ENCODE measurements at places on chromosomes 4 and X.

GRCh38 chr4:78219825-78220224 lies 162.7 kb downstream of the FRAS1 start:
- DNase-seq: no peak

- no peak for DNase-seq
Measured at GRCh38 chrX:65866146-65866545, 173.7 kb downstream of the VSIG4 start.

GRCh38 chrX:78048052-78048451 lies 56.0 kb upstream of the PGK1 start:
- DNase-seq: no peak

- DNase-seq: no peak
Measured at GRCh38 chr4:118034053-118034785, at the start of gene NDST3. NDST3 (plus strand) TSS chr4:118034486; CDS start chr4:118053911, 19,425 bp downstream.

DNA sequence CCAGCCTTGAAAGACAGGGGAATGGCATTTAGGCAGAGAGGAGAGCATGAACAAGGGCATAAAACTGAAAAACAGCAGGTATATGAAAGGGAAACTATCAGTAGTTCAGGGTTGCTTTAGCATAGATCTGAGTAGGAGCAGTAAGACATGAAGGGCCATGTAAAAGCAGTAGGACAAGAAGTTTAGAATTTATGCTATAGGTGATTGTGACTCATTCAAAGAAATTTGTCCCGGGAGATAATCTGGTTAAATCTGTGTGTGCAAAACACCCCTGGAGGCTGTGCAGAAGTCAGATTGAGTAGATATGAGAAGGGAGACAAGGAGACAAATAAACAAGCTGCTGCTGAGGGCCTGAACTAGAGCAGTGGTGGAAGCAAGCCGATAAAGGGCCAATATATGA lies 109.1 kb upstream of the BMP3 start:
- no peak for DNase-seq

DNA sequence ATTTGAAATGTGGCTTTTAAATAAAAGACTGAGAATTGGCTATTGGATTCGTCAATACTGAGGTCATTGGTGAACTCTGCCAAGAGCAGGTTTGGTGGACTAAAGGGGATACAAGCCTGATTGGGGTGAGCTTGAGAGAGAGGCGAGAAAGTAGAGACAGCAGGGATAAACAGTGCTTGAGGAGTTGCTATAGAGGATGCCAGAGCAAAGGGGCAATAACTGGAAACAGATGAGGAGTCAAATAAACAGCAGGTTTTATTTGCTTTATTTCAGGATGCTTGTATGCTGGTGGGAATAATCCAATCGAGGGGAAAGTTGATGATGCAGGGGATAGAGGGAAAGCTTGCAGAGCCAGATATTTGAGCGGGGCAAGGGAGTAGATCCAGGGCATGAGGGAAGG lies 24.0 kb upstream of the ANXA3 start:
- no peak for DNase-seq

DNA sequence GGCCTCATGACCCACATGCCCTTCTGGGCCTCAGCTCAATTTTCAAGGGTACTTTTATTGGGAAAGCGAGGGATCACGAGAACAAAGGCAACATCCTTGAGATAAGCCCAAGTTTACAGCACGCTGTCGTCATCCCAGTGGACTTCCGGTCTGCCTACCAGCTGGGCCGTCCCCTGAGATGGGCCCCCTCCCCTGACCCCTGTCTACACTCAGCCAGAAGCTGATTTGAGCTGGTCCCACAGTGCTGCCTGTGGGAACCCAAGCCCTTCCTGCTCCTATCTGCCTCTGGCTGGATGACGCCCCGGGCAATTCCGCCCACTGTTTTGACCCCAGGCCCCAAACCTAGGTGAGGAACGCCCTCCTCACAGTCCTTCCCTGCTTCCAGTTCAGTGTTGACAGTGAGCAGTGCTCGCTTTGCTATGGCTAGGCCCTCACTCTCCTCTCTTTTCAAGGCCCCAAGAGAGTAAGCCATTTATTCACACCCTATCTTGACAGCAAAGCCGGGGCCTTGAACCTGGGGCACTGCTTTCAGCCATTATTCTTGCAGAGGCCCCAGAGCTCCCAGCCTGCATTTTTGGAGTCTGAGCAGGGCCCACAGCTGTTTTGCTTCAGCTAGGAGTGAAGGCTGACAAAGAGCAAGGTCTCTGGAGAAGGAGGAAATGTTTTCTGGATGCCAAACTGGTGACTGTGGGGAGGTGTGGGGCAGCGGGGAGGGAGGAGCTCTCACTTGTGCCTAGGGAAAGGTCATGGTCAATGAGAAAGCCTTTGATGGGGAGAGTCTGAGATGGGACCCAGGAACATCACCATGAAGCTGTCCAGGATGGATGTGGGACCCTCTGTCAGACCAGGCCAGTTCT lies 164.6 kb upstream of the BCOR start:
- DNase-seq: no peak

GRCh38 chr4:154313004-154313585 lies 178.5 kb downstream of the DCHS2 start:
- DNase-seq: no peak

DNA sequence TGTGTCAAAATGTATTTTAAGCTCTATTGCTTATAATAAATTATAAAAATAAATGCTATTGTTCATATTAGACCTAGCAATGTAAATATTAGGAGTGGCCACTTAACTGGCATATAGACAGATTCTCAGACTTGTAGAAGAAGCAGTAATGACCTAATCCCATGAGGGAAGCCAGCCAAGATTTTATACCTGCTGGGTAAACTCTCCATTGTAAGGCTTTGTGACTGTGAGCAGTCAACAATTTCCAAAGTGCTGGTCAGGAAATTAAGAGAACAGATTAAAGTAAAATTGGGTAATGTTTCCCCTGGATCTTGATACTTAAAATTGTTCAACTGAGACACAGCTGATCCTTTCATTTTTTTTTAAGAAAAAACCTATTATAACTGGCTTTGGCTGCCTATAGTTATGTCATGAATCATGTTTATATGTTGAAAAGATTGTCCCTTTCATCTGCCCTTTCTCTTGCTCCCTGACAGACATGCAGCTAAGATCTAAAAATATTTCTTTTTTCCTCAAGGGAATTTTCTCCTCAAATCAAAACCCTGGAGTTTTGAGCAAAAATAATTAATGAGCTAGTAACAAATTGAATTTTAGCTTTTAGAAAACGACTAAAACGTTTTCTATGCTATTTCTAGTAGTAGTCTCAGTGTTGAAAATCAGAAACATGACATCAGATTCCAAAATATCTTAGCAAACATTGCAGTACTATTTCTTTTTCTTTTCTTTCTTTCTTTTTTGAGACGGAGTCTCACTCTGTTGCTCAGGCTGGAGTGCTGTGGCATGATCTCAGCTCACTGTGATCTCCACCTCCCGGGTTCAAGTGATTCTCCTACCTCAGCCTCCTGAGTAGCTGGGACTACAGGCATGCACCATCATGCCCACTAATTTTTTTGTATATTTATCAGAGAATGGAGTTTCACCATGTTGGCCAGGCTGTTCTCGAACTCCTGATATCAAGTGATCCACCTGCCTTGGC lies 77.9 kb downstream of the ADGRL3 start:
- no peak for DNase-seq

DNA sequence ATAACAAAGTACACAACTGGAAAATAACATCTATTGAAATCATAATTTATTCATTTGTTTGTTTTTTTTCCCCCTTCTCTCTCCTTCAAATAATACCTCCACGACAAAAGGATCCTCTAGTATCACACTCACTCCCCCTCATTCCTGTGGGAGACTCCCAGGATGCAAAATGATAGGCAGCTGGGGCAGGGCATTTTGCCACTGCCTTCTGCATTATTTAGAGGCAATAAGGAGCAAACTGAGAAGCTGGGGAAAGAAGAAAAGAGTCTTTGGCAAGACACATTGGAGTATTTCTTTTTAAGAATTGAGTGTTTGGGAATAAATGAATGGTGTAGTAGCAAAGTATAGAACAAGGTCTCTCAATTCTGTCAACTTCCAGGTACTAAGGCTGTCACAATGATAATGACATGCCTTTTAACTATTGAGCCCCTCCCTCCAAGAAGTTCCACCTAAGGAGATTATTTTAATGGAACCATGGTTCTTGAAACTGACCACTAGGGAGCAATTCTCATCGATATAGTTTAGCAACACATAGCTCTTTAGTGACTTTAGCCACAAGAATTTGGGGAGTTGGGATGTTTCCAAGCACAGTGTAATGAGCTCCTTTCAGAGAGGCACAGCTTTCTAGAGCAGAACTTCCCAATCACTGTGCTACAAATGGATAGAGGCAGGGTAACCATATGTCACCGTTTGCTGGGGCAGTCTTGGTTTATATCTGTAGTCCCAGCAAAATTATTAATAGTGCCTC lies 303.3 kb downstream of the FRMPD4 start:
- DNase-seq: no peak

- no peak for DNase-seq
Measured at GRCh38 chr4:184397516-184398163, 76.7 kb downstream of the IRF2 start.

- DNase-seq: no peak
Measured at GRCh38 chrX:30904186-30904585, 15.1 kb upstream of the TAB3 start.

DNA sequence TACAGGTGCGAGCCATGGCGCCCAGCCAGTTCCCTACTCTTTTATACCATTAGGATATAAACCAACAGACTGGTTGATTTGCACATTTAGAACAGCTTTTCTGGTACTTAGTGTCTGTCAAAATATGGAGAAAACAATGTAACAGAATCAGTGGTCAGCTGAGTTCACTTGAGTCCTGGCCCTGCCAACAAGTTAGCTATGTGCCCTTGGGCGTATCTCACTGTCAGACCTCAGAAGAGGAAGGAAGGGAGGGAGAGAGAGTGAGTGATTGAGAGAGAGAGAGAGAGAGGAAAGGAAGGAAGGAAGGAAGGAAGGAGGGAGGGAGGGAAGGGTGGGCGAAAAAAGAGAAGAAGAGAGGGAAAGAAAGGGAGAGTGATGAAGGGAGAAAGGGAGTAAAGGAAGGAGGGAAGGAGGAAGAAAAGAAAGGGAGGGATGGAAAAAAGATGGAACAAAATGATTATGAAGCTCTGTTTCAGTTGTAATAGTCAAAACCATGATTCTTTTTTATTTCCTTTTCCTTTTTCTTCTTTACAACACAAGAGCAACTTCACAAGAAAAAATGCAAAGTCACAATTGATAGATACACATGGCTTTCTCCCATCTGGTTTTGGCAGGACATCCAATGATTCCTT lies 55.7 kb upstream of the PDGFRA start:
- DNase-seq: no peak

DNA sequence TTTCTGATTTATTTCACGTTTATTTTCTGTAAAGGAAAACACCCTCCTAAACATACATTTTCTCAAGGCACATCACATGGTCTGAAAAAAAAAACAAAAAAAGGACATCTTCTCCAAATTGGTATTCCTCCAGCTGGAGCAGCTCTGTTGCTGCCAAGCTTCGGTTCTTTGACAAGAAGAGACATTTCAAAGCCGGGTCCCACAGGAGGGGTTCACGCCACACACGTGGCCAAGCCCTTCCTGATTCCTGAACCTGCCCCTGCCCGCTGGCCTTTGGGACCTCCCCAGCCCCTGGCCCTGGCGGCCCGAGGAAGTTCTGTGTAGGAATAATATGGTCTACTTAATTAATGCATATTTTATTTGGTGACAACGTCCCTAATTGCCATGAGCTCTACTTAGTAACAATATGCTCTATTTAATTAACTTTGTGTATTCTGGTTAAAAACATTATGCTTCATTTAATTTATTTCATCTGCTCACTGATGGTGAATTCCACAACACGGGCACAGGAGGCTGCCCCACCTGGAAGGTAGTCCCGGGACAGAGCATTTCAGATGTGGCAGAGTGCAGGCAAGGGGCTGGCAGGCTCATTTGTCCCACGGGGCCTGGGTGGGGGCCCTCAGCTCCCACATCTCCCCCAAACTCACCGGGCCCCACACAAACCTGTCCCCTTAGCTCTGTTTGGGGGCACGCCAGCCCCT lies 5.4 kb upstream of the RGS12 start:
- no peak for DNase-seq

GRCh38 chr4:87377816-87378215 lies 13.2 kb downstream of the HSD17B11 start:
- no peak for DNase-seq

- no peak for DNase-seq
Measured at GRCh38 chr4:2406406-2406805, 12.0 kb downstream of the ZFYVE28 start.

DNA sequence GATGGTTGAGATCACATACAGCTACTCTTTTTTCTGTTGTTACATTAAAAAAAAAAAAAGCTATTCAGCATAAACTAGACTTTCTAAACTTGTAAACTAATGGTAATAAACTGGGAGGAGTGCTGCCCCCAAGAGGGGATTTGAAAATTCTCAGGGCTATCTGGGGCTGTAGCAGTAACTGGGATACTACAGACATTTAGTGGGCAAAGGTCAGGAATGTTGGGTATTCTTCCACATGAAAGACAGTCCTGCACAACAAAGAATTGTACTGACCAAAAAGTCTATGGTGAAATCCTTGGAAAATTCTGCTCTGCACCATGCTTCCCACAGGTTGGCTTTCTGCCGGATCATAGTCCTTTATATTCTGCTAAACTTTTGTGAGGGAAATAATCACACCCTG lies 232.6 kb upstream of the BOD1L1 start:
- DNase-seq: no peak

- DNase-seq: no peak
Measured at GRCh38 chrX:1076871-1077651, 135.4 kb downstream of the CRLF2 start.

- no peak for DNase-seq
Measured at GRCh38 chr4:7068883-7069282, 1.0 kb upstream of the GRPEL1 start.

- no peak for DNase-seq
Measured at GRCh38 chr4:89539374-89539773, 231.8 kb upstream of the GPRIN3 start.

GRCh38 chr4:108433832-108434231 lies 186.5 kb upstream of the RPL34 start:
- DNase-seq: no peak

- no peak for DNase-seq
Measured at GRCh38 chrX:103212749-103213457, 2.0 kb upstream of the BEX4 start.

GRCh38 chr4:13955551-13955950 lies 328.0 kb upstream of the BOD1L1 start:
- no peak for DNase-seq

DNA sequence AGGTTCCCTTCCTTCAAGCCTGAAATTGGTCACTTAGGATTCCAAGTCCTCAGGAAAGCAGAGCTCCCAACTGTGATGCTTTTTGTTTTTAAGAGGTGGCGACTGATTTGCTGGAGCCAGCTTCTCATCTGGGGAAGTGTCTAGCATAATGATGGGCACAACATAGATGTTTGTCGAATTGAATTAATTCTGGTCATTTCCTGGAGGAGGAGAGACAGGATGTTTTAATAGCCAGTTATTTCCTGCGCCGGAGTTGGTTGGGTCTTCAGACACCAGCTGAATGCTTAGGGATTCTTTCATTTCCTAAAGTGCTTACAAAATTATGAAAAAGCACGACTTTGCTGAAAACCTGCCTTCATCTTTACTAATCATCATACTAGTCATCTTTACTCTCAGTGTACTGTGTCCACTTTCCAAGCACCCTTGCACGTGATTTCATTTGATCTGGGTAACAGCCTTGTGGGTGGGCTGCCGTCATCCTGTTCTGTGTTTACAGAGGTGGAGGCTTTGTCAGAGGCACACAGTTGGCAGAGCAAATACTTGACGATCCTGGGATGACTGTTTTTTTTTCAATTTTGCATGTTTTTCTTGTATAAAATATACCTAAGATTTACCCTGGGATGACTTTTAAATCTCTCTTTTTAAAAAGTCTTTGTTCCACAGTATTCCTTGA lies 49.5 kb downstream of the RGS12 start:
- DNase-seq: no peak
